Kidney epithelial cell (primary cell): ENCODE measurements at places on chromosomes 5 and 9.
A peak's percentile ranks its signal among the peaks of the same experiment; 100 is the strongest.

DNA sequence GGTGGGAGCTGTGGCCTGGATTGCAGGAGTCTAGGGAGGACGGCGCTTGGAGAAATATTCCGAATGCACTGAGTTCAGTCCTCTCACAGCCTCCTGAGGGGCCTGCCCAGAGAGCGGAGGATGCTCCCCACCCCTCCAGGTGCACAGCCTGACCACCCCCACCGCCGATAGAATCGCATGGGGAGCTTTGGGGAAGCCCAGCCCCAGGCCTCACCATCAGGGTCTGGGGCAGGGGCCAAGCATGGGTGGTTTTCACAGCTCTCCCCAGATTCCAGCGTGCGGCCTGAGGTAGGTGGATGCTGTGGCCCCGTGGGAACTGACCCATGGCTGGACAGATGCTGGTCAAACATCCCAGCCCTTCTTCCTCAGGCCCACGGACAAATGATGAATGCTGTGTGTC lies 79.9 kb upstream of the OLFM1 start:
- DNase-seq = no peak

DNA sequence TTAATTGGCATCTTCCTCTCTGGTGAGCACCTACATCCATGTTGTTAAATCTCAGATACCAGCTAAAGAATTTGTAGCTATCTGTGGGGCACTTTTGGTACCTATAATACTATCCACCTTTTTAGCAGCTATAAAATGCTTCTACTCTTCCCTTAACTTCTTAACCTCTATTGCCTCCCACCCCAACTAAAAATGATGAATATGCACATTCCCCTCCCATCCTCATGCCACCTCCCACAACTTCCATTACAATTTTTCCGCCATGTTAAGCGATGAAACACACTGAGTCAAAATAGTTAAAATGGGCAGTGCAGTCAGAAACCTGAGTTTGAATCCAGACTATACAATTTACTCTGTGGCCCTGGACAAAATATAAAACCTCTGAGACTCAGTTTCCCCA lies 10.1 kb downstream of the SSBP2 start:
- no peak for DNase-seq

GRCh38 chr5:71864730-71865601 lies 145.9 kb downstream of the CARTPT start:
- no peak for DNase-seq

GRCh38 chr9:23769307-23769935 lies 56.6 kb downstream of the ELAVL2 start:
- peak; percentile 29 for DNase-seq

GRCh38 chr5:84242286-84242685 lies 142.4 kb downstream of the EDIL3 start:
- DNase-seq = no peak

DNA sequence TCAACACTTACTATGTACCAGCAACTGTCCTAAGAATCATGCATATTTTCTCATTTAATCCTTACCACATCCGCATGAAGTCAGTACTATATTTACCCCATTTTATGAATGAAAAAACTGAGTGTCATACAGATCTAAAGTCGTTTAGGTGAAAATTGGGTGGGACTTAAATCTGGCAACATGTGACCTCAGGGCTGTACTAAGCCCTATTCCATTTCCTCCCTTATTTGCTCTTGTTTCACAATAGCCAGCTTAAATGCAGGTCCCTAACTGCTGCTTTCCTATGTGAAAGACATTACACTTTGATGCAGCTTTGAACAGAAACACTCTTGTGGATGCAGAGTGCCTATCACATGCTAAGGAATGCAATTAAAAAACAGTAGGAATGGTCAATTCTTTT lies 2.5 kb upstream of the RAB14 start:
- DNase-seq = no peak

DNA sequence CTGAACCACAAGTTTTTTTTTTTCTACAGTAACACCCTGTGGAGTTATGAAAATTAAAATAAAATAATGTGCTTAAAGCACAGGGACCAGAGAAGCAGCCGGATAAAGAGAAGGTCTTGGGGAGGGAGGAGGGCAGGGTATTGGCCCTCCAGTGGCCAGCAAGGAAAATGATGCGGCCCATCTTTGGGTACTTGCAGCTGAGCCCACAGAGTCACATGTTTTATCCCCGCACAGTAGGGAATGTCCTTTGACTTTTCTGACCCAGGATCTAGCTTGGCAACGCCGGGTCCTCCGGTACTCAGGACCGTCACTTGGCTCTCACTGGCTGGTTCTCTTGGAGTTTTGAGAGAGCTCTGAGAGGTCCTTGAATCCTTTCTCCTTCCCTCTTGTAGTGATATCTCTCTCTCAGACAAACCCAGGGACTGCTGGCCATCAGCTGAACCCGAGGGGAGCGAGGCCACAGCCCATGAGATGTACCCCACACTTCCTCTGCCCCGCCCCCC lies 35.3 kb upstream of the HSPA9 start:
- no peak for DNase-seq

DNA sequence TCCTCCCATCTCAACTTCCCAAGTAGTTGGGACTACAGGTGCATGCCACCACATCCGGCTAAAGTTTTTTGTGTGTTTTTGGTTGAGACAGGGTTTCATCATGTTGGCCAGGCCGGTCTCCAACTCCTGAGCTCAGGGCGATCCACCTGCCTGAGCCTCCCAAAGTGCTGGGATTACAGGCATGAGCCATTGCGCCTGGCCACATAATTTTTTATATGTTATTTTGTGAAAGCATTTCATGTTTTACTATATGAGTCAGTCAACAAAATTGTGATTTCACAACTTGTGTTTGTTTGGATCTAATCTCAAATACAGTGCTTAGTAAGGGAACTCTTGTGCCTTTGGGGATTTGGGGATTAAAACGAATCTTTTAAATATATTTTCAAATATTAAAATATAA lies 20.0 kb upstream of the FAM120AOS start:
- no peak for DNase-seq

DNA sequence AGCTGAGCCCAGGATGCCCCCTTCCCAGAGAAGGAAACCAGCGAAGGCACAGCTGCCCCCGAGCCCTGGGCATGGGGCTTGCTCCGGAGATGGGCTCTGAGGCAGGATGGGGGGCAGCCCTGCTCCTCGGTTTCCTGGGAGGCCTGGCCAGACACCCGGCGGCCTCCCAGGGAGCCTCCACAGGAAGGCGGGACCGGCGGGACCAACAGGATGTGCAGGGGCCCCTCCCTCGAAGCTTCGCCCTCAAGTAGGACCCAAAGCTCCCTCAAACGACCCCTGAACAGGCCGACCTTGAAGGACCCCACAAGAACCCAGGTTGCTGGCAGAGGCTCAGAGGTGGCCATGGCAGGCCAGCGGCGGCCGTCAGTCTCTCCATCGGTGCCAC lies 11.7 kb downstream of the EXD3 start:
- no peak for DNase-seq

GRCh38 chr5:123365156-123365555 lies 58.0 kb downstream of the CEP120 start:
- DNase-seq = no peak

DNA sequence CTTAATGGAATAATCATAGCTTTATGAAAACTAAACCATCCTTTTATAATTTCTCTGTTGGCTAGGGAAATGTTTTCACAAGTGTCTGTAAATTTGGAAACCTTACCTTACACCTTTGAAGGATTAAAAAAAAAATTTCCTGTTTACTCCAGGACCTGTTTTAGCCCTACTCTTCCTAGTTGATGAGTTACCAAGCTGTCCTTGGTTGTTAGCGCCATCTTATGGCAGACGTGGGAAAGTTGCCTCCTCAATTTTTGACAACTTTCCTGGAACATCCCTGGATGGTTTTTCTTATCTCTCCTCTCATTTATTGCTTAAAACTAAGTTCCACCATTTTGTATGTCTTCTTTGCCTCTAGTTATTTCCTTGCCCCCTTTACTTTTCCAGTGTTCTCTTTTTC lies 25.7 kb downstream of the ZSWIM6 start:
- DNase-seq = no peak

- no peak for DNase-seq
Measured at GRCh38 chr5:34042321-34042720, 692 bp downstream of the C1QTNF3 start.

DNA sequence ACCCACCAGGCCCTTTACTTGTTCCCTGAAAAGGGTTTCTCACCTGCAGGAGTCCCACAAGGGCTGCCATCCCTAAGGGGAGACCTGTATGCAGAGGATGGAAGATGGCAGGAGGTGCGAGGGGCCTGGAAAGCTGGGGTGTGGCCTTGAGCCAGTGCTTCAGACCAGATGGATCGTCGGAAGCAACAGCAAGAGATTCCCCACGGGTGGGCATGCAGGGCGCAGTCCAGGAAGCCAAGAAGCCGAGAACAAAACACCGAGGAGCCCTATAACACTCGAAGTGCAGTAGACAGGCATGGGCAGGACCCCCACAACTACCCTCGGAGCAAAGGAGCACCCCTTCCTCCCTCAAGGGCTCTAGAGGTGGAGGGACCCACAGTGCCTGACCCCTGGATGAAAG lies 24.7 kb upstream of the FRRS1L start:
- no peak for DNase-seq

DNA sequence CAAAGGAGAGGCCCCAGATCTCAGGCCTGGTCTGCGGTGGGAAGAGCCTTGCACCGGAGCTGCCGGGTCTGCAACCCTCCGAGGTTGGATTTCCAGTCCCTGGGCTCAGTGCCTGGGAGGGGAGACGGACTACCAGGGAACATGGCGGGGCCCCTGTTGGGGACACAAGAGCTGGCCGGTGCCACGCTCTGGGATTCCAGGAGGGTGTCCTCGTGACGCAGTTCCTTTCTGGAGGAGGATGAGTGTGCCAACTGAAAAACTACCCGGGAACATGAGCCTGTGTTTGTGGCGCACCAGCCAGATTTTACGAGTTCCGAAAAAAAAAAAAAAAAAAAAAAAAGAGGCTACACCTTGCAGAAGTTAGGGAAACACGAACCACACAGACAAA lies 9.0 kb downstream of the NRARP start:
- no peak for DNase-seq

GRCh38 chr9:113154471-113154870 lies 3.7 kb downstream of the SLC31A2 start:
- DNase-seq = peak; percentile 61

- no peak for DNase-seq
Measured at GRCh38 chr5:99929067-99929805, 605.9 kb upstream of the FAM174A start.

- no peak for DNase-seq
Measured at GRCh38 chr5:40568548-40568947, 111.2 kb upstream of the PTGER4 start.

DNA sequence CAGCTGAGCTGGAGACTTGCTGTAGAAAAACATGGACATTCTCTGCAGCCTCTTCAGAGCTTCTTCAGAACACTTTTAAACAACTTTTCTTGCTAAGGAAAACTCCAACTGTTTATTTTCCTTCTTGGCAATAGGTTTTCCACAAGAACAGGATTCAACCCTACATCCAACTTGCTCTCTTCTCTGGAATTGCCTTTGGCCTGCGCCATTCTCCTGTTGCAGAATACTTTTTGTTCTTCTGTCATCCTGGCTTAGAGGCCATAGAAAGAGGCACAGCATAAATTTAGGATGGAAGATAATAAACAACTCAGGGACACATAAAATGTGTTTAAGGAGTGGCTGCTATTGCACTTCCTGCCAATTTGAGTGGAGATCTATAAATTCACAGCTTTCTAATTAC lies 54.7 kb upstream of the ICE1 start:
- no peak for DNase-seq

DNA sequence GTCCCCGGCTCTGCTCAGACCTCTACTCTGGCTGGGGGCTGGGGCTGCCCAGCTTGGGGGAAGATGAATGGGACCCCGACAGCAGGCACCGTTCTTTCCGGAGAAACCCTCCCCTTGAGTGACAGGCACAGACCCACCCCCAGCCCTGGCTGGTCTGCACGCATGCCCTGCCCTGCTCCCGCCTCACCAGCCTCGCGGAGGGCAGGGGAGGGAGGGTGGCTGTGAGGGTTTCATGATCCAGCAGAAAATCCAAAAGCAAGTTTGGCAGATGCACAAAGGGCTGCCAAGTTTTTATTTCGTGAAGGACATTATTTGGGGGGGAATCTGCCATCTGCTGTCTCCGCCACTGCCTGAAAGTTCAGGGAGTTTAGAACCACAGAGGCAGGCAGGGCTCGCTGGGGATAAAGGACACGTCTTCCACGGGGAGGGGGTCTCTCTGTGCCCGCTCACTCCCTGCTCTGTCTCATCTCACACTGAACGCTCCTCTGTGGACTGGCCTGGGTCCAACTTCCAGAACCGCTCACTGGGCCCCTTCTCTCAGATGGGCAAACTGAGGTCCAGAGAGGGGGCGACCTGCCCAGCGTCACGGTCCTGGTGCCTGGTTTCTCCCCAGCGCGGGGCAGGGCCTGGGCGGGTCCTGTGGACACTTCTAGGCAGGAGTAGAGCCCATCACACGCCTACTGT lies 92.9 kb downstream of the RXRA start:
- DNase-seq = no peak

GRCh38 chr9:35489313-35490154 lies at the start of gene RUSC2:
Gene RUSC2, plus strand, starts transcription at chr9:35490111. Its CDS starts 56,411 bp downstream, at chr9:35546522.
- DNase-seq = peak; percentile 34

DNA sequence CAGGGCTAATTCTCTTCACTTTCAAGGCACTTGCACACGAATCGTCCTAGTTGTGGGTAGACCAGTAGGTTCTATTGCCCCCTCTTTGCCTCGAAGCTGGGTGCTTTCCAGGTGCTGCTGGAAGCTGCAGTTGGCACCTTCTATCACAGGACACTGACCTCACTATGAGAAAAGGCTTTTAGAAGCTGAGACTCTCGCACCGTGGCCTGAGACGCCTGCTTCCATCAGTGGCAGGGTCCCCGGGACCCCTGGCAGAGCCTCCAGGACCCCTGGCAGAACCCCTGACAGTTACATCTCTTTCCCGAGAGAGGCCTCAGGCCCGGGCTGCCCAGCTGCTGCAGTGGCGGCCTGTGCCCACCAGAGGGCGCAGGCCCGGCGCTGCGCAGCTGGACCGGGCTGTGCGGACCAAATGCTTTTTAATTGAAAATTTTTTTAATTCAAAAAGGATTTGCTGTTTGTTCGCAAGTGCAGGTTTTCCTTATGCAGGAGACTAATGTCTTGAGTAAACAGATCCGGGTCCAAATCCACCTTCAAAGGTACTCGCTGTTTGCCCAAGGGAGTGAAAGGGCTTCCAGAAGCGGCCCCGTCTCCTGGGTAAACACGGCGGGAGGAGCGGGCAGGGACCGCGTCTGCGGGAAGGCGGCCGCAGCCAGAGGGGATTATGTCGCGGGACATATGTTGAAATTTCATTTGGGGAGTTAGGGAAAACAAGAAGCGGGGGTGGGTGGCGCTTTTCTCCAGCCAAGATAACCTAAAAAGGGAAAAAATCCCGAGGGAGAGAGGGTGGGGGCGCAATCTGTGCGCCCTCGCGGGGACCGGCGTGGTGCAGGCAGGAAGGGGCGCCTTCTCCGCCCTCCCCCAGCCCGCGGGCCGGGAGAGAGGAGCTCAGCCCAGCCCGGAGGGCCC lies 114.5 kb upstream of the LMX1B start:
- DNase-seq = no peak

DNA sequence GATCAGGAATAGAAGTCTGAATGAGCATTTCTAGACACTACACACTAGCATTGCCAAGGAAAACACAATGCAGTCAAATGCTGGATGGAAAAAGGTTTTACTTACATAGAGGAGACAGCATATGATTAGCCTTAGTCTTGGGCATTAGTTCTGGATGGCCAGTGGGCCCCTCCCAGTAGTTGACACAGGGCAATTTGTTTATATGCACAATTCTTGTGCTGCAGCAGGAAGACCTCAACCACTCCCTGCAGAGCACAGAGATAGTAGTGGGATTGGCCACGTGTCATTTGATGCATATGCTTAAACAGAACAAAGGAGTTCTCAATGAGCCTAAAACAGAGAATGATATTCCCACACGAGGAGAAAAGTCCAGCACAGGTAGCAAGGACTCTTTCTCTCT lies 1496.2 kb upstream of the CDH6 start:
- DNase-seq = no peak
